Fibroblast of the conjunctiva (primary cell): ENCODE measurements at places on chromosomes 4 and X.

DNA sequence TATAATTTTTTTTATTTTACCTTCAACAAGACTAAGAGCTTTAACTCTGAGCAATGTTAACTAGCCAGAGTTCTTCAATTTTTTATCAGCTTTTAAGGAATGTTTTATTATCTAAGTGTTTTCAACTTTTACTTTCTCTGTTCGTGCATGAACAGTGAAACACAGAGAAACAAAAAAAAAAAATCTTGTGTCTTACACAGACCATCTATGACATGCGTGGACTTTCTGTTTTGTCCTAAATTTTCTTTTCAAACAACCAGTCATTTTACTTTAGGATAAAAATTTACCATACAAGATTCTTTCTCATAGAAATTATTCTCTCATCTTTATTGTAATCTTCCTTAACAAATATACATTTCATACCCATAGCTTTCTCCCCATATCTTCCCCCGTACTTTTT is 731.9 kb upstream of the PCDH10 start:
- no peak for DNase-seq

GRCh38 chr4:622071-622995 is 3.0 kb upstream of the PDE6B start:
- no peak for DNase-seq

DNA sequence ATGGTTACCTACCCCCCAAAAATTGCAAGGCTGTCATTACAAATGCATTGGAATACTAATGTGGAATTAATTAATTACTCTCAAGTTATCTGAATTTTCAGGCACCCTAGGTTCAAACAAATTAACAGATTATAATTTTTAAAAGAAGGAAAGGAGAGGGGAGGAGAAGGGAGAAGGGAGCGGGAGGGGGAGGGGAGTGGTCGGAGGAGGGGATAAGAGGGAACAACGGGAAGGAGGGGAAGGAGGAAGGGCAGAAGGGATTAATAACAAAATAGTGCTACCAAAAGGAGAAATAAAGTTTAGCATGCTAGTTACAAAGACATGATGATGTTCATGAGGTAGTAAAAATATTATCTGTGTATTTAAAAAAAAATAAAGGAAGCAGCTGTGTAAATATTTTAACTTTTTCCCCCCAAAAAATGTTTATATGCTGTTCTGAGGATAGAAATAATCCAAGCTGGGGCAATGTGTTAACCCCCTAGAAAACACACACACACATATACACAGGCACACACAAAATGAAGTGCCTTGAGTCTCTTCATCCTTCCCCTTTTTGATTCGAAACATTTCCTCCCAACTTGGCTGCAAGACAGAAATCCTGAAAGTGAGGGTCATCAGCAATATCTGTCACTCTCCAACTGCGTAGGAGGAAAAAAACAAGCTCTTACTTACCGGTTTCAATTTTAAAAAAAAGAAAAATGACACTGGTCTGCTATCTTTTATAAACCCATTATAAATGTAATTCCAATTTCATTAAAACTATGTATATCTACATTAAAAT is 58.8 kb downstream of the PPP3CA start:
- DNase-seq: no peak

DNA sequence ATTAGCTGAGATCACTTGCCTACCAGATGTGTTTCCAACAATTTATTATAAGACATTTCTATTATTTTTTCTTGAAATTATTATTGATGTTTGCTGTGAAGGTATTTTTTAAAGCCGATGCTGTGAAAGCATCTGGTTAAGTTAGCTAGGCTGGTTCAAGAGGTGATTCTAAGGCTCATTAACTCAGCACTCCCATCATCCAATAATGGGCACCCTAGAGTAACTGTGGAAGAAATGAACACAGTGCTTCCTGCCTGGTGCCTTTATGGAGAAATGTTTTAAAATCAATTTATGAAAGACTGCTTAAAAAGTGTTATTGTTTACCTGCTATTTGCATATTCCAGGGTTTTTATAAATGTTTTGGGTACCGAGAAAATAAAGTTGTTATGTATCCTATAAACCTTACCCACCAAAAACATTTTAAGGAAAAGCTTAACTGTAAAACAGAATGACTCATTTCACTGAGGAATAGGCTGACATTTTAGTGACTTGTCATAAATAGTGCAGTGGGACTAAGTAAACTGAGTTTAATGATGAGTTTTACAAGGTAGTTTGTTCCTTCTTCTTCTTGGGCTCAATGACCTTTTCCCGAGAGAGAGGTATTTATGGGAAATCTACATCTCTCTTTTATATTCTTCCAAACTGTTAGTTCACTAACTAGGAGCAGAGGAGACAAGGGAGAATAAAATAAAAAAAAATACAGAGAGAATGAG is 310.0 kb upstream of the AADAT start:
- DNase-seq: no peak

DNA sequence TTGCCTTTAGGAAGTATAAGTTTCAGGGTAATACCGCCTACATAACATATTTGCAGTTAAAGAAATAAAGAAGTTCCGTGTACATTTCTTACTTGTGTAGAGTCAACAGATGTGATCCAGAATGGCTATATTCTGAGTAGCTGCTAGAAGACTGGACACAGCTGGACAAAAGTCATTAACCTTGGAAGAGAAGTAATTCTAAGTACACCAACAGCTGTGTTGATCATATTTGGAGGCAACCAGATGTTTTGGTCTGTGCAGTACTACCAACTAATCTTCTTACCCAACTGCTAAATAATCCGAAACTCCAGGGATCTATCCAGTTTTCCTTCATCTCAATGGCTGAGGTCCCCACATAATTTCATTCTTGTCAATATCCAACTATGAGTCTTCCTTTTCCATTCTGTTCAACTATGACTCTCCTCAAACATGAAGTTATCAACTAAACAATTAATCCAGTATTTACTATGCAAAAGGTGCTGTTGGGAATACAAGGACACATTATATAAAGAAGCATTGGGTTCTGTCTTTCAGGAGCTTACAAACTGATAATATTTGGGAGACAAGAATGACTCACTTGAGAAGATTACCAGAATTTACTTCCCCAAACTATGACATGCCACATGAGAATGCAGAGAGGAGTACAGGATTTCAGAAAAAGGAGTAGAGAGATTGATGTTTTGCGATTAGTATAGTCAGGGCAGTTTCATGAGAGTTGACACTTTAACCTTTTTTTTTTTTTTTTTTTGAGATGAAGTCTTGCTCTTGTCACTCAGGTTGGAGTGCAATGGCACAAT is 78.2 kb downstream of the COL4A6 start:
- no peak for DNase-seq
